ENCODE measurements at places on chromosomes 12 and 14.

DNA sequence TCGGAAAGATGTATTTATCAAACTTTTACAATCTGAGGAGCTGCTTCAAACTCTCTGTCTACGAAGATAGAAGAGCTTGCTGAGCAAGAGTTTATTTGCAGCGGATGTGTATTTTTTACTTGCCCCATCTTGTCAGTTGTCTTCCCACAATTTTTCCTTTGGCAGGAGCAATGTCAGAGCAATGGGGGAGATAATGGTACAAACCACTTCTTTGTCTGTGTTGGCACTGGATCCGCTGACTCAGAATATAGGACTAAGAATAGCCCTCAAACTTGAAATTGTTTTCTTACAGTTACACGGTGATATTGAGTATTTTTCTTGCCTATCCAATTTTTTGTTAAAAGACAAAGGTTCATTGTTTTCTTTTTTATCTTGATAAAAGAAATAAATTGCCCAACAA lies 27.6 kb downstream of the HELB start:
- DNase-seq = no peak

- DNase-seq = no peak
Observed at GRCh38 chr14:105247026-105247425, 1.3 kb upstream of the BTBD6 start.

GRCh38 chr14:102342238-102342637 lies 20.5 kb downstream of the CINP start:
- no peak for DNase-seq

DNA sequence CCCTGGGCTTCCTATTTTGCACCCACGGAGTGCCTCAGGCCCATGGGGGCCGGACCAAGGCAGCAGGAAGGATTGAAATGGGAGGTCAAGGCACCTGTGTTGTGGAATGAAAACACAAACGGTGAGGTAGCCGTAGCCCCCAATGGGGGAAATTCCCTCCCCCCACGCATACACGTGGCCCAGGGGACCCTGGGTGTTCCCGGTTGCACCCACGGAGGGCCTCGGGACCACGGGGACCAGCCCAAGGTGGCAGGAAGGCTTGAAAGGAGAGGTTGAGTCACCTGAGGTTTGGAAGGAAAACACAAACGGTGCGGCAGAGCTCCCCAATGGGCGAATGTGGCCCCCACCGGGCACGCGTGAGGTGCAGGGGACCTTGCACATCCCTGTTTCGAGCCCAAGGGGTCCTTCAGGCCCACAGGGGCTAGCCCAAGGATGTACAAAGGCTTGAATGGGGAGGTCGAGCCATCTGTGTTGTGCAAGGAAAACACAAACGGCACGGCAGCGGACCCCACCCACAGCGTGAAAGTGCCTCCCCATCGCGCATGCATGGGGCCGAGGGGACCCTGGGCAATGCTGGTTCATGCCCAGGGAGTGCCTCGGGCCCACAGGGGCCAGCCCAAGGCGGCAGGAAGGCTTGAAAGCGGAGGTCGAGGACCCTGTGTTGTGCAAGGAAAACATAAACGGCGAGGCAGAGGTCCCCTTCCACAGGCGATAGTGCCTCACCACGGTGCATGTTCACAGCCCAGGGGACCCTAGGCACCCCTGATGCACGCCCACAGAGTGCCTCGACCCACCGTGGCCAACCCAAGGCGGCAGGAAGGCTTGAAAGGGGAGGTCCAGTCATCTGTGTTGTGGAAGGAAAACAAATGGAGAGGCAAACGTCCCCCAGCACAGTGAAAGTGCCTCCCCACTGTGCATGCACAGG lies 376.7 kb downstream of the ALG10 start:
- DNase-seq = no peak

- no peak for DNase-seq
Observed at GRCh38 chr12:132323171-132324010, 6.0 kb downstream of the GALNT9 start.

GRCh38 chr12:124582108-124582424 lies 14.7 kb upstream of the NCOR2 start:
- DNase-seq = no peak

DNA sequence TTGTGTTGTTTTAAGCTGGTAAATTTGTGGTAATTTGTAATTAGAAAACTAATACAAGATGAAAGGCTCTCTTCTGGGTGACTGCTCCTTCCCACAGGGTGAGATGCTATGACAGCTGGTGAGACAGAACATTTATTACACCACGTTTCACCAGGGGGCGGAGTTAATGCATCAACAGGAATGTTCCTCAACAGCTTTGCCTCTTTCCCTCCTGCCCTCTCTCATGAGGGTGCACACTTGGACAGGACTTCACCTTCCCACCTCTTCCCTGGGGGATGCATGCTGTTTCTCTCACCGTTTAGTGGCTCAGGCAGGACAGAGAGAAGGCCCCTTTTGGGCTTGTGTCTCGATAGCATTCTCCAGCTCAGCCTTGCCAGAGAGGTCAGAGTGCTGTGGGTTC lies 13.4 kb upstream of the PPP1R1A start:
- peak; percentile 31 for DNase-seq

- no peak for DNase-seq
Observed at GRCh38 chr12:117350140-117350539, 11.3 kb downstream of the NOS1 start.

- no peak for DNase-seq
Observed at GRCh38 chr12:128088926-128089325, 178.0 kb upstream of the TMEM132C start.

- DNase-seq = no peak
Observed at GRCh38 chr14:23729720-23730387, 93.7 kb downstream of the DHRS2 start.

GRCh38 chr14:37585101-37585511 lies 9.9 kb downstream of the FOXA1 start:
- no peak for DNase-seq

DNA sequence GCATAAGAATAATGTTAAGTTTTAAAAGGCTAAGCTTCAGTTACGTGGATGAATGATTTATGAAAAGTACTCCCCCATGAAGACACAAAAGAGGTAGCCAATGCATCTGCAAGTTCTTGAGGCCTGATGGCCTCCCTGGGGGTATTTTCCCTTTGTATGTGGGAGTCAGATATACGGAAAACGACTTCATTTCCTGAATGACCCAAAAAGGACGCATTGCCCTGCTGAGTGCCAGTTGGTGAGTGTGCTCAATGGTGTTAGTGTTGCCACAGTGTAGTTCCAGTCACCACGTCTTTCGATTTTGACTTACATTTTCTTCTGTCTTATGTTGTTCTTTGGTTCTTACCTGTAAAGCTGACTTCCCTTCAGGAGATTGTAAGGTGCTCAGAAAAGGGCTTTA lies 8.0 kb downstream of the ETV6 start:
- no peak for DNase-seq

GRCh38 chr12:74890237-74890599 lies 319.4 kb downstream of the KCNC2 start:
- DNase-seq = peak; percentile 92

GRCh38 chr12:25942709-25943108 lies 15.8 kb upstream of the RASSF8 start:
- no peak for DNase-seq

- no peak for DNase-seq
Observed at GRCh38 chr14:69312608-69313007, 52.6 kb downstream of the GALNT16 start.

DNA sequence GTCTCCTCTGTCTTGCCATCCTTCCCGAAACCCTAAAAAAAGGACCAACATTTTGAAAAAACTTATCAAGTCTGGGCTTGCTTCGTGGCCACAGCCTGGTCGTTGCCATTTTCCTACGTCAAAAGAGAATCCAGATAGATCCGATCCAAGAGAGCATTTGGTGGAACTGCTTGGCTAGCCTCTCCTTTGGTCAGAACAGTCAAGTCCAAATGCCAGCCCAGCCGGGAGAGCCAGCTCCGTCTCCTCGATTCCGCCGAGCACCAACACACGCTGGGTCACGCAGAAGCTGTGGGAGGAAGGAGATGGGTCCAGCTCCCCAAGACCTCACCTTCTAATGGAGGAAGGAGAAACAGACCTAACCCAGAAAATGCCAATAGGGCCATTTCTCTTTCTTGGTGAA lies 9.3 kb upstream of the PRIMA1 start:
- DNase-seq = no peak

GRCh38 chr12:10617863-10618262 lies 4.5 kb upstream of the MAGOHB start:
- DNase-seq = no peak

GRCh38 chr12:48151103-48151771 lies 6.1 kb downstream of the ASB8 start:
- no peak for DNase-seq

GRCh38 chr12:48937170-48937569 lies 11.9 kb upstream of the FKBP11 start:
- DNase-seq = no peak

DNA sequence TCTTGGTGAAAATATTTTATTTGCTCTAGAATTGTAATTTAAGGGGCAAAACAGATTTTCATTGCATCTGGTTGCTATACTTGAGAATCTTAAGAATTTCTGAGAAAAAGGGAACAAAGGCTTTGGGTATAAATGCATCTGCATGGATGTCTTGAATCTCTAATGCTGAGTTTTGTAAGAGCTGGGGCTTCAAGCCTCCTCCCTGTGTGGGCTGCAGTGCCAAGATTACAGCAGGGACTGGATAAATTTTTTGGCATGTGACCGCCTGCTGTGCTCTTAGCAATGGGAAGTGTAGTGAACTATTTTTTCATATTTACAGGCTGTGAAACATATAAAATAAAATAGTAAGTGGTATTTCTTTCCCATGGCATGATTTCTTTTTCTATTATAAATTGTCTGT lies 70.0 kb downstream of the SLC38A6 start:
- DNase-seq = no peak

GRCh38 chr14:86510491-86510890 lies 980.5 kb downstream of the FLRT2 start:
- DNase-seq = no peak

DNA sequence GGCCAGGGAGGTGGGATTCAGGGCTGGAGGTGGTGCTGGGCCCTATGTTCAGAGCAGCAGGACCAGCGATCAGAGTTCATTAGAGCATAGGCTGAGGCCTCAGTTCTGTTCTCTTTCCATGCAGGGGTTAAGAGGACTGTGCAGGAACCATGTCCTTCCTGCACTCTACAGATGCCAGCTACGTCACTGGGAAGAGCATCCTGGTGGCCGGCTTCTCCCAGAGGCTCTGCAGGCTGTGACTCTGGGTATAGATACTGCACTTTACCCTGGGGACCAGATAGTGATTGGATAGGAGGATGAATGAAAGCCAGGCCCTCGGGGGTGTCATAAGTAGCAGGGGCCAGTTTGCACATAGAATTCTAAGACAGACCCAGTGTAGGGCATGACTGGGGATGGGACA lies 92.6 kb downstream of the DHRS2 start:
- no peak for DNase-seq

DNA sequence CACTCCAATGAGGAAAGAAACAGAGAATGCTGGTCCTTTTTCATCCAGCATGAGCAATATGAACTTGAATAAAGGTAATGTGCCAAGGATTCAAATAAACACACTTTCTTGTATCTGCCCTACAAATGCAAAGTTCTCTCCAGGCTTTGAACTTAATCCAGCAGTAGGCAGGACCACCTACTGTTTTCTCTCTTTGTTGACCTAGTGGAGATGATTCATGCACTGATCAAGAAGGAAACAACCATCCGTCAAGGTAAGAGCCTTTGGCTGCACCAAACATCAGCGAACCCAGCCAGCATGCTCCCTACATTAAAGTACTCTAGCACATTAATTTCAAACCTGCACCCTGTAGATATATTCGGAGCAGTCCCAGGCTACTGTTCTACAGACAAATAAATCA lies 489.3 kb downstream of the GALC start:
- DNase-seq = no peak

DNA sequence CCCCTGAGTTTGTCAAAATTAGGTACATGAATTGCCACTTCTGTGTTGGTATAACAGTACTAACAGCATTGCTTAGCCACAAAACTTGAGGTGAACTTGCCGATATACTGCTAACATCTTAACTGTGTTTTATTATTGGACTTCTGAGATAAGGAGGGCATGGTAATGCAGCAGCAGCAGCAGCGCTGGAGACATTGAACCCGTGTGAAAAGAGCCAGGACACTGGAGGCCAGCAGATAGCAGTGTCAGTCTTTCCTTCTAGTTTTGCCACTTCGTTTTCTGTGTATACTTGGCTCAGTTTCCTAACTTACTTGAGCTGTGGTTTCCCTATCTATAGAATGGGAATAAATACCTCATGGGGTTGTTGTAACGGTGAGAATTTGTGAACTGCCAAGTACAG lies 82.7 kb downstream of the KTN1 start:
- no peak for DNase-seq

DNA sequence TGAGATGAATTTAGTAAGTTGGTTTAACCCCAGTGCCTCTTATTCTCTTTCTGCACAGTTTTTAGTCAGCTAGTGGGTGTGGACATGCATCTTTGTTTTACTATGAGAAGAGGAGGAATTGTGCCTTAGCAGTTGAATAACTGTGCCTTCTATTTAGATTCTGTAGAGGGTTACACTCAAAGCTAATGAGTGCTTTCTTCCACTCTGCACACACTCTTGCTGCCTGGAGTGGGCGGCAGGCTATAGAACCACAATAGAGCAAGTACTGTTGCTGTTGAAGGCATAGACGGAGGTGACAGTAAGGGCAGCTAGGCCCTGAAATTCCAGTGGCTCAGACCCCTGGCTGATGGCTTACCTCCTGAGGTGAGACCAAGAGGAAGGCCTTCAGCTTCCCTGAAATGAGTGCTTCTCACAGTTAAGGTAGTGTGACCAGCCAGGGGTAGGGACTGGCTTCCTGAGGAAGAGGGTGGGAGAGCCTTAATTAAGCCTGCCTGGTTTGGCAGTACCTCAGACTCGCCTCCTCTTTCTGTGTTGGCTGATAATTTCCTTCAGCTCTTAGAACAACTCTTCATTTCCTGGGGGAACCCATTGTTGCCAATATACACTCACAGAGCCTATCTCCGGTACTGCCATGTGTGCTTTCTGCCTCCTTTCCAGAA lies 24.7 kb downstream of the SUSD6 start:
- no peak for DNase-seq

GRCh38 chr12:13428538-13429265 lies 232.2 kb downstream of the EMP1 start:
- DNase-seq = no peak

DNA sequence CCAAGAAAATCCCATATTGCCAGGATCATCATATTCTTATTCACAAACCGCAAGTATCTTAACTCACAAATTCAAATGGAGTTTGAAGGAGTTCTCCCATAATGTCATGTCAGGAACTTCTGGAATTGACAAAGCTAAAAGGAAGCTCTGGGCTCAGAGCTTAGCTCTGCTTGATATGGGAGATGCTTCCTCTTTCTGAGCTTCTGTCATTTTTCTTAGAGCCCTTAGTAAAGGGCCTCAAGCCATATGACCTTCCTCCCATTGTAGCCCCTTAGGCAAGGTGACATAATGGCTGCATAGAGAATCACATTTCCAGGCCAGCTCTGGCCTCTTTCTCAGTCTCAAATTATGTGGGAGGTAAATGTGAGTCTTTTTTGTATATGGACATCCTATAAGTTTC lies 40.9 kb downstream of the SLC4A8 start:
- DNase-seq = no peak

- DNase-seq = no peak
Observed at GRCh38 chr12:93723568-93723930, 46.4 kb downstream of the CRADD start.

DNA sequence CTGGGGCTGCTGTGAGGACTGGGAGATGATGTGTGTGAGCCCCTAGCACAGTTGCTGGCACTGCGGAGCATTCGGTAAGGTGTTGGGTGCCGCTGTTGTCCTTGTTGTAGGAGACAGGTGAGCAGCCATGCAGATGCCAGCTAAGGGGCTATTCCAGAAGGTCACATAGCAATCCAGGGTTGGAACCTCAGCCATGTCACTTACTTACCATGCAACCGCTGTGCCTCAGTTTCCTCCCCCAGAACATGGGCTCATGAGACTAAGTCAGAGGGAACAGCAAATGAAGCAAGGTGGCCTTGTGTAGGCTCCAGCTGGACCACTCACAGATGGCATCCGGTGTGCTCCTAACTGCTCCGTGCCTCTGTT lies 13.2 kb downstream of the DTX1 start:
- no peak for DNase-seq
